Astrocyte of the spinal cord (primary cell): ENCODE measurements at places on chromosomes 2 and 18.

GRCh38 chr2:5077479-5078089, 614.6 kb upstream of the SOX11 start:
- peak; percentile 39 for DNase-seq

GRCh38 chr2:29589440-29590103, 331.8 kb downstream of the ALK start:
- DNase-seq, result no peak

GRCh38 chr2:64276417-64277095, 132.3 kb upstream of the PELI1 start:
- DNase-seq, result no peak

DNA sequence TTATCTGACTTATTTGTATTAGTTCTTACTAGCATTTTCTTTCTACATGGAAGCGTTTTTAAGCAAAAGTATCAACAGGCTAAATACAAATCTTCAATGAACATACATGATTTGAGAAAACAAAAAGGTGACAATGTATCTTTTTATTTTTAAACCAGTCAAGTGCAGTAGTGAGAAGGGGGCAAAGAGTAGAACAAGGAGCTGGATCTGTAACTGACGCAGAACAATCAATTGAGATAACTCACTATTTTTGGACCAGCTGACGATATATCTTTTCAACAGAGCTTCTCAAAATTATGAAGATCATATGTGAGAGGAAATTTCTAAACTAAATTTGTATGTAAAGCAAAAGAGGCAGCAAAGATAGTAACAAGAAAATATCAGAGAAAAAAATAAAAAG, 15.5 kb downstream of the NCKAP1 start:
- no peak for DNase-seq

DNA sequence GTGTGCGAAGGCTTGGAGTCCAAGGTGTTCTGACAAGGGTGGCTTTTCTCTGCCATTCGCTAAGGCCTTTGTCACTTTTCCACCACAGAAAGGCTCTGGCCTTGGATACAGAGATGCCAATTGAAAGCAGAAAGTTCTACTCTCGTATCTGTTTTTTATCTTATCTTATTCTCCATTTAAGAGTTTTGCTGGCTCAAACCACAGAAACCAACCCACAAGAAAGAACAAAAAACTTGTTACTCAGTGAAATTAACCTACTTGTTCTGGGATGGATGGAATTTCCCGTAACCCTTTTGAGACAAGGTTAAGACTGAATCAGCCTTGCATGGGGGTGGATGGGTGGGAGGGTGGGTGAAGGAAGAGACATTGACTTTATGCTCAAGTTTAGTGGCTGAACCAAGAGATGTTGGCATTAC, 221.7 kb downstream of the CDH20 start:
- peak; percentile 41 for DNase-seq

- no peak for DNase-seq
Measured at GRCh38 chr2:206328974-206329373, 54.5 kb downstream of the ZDBF2 start.

DNA sequence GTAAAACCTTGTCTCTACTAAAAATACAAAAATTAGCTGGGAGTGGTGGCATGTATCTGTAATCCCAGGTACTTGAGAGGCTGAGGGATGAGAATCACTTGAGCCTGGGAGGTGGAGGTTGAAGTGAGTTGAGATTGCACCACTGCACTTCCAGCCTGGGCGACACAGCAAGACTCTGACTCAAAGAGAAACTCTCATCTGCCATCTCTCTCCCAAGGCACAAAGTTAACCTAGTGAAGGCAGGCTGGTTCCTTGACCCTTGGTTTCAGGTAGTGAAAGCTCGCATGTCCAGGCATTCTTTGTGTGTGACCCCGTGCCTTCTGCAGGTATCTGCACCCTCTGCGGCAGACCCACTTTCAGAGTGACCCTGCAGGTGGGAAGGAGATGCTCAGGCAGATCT, 100.0 kb downstream of the WDSUB1 start:
- DNase-seq, result no peak

- peak; percentile 44 for DNase-seq
Measured at GRCh38 chr2:238945433-238946150, 97.7 kb downstream of the TWIST2 start.

- peak; percentile 67 for DNase-seq
Measured at GRCh38 chr2:110807522-110807921, 75.1 kb downstream of the ACOXL start.

DNA sequence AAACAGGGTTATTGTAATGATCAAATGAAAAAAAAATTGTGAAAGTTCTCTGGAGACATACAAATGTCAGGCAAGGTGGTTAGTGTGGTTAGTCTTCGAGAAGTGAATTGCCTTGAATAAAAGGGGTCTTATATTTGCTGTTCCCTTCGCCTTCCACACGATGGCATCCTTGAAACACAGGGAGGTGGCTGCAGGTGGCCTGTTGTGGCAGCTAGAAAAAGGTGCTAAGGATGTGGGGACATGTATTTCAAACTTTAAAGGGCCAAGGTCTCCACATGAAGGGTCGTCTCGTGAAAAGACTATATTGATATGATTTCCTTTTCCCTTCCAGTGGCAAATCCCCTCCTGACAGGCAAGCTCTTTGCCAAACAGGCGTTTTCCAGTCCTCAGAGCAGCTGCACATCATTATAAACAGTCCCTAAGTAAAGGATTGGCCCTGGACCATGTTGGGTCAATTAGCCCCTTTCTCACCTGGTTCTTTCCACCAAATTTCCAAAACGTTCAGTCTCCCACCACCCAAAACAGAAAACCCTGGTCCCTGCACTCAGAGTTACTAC, 68.5 kb downstream of the COPS8 start:
- peak; percentile 78 for DNase-seq

- DNase-seq, result no peak
Measured at GRCh38 chr2:107545851-107546250, 280.8 kb upstream of the RGPD4 start.

GRCh38 chr18:53458944-53459580, 765.4 kb downstream of the MBD2 start:
- peak; percentile 80 for DNase-seq

DNA sequence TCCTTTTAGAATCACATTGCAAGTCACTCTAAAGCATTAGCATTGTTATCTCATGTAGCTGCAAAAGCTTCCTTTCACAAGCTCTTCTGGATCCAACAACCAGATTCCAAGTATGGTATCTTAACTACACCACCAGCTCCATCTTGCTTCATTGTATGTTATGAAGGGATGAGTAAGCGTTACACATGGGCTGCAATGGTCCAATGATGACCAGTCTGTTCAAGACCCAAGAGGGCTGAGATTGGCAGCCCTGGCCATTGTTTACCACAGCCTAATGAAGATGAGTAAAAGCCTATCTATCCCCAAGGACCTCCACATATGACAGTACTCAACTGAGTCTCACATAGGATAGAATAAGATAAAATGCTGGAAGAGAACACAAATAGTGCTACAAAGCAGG, 6.3 kb downstream of the CFLAR start:
- DNase-seq, result no peak

DNA sequence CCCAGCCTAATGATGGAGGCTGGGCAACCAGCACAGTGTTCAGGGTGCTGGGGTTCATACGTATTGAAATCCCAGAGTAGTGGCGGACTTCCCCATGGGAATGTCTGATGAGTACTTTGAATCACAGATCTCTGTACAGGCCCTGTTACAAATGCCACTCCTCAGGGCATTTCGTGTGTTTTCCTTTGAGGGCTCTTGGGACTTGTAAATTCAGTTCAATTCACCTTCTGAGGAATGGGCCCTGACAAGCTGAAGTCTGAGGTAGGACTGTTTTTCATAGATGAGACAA, 288 bp upstream of the RDH14 start:
- no peak for DNase-seq

DNA sequence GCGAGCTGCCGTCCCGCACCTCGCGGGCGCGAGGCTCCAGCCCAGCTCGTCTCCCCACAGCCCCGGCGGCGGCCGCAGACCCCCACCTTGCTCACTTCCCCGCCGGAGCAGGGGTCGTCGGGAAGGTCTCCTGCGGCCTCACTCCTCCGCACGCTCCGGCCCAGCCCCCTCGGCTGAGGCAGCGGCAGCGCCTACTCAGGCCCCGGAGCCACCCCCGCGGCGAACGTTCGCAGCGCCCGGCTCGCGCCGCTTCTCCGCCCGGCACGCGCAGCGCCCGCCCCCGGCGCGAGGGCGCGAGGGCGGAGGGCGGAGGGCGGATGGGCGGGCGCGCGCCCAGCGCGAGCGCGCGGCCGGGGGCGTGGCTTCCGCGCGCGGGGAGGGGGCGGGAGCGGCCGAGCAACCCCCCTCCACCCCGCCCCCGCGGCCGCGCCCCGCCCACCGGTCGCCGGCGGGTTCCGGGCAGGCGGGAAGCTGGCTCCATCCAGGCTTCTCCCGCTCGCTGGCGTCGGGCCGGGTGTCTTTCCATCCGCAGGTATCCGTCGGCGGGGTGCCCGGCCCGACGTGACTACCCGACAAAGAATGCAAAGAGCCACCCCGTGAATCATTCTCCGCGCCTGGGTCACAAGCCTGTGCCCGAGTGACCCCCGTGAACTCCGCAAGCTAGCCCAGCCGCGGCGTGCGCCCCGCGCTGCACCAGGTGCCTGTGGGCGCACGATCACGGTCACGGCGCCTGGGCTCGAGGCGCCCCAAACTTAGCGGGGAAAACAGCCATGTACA, at the start of gene DTNB:
DTNB (minus strand) TSS at position 278 of the 777 bp plus-strand sequence. CDS start 20,917 bp downstream, outside the sequence.
- DNase-seq, result peak; percentile 48

DNA sequence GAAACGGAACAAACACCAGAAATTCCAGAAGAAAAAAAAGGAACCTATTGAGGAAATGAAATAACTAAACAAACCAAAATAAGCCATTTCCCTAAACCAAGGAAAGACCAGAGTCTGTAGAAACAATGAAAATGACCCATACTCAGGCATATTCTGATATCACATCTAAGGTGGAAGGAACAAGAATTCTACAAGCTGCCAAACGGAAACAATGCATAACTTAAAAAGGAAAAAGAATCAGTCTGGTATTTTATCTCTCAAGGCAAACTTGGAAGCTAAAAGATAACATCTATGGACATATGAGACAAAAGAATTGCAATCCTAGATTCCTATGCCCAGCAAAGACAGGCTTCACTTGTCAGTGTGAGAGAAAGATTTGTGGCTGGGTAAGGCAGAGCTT, 326.2 kb downstream of the PDE11A start:
- no peak for DNase-seq

DNA sequence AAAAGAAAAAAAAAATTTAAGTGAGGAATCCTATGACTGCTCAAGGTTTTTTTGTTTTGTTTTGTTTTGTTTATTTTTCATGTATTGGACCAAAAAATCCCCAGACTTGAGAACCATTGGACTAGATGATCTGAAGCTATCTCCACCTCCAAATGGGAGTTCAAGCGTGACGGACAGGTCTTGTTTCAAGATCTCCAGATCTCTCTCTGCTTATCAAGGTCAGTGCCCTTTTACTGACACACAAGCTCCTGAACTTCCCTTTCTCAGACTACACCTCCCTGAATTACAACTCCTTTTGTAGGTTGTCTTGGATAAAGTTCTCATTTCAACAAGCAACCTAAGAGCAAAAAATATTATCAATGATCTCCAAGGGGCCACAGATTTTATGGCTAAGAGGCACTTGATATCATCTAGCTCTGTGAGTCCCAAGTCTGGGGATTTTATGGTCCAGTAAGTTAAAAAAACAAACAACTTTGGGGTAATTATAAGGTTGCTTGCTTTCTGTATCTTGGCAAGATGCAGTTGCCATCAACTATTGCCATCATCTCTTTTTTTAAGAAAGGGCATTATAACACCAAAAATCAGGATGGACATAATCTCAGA, 396.0 kb upstream of the ATP5MC3 start:
- no peak for DNase-seq

DNA sequence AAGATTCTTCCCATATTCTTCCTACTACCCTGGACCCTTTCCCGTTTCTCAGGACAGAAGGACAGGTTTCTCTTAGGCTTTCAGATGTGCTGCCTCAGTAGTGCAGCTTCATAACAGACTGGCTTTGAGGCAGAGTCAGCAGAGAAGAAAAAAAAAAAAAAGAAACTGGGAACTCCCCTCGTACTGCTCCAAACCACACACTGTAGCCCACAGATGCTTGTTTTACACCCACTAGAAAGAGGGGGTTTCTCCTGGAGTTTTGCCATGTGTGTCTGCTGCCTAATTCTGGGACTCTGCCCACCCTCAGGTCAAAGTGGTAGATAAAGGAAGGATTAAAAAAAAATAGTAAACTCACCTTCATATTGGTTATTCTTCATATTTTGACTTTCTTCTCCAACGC, 95.9 kb downstream of the NCOA1 start:
- no peak for DNase-seq

DNA sequence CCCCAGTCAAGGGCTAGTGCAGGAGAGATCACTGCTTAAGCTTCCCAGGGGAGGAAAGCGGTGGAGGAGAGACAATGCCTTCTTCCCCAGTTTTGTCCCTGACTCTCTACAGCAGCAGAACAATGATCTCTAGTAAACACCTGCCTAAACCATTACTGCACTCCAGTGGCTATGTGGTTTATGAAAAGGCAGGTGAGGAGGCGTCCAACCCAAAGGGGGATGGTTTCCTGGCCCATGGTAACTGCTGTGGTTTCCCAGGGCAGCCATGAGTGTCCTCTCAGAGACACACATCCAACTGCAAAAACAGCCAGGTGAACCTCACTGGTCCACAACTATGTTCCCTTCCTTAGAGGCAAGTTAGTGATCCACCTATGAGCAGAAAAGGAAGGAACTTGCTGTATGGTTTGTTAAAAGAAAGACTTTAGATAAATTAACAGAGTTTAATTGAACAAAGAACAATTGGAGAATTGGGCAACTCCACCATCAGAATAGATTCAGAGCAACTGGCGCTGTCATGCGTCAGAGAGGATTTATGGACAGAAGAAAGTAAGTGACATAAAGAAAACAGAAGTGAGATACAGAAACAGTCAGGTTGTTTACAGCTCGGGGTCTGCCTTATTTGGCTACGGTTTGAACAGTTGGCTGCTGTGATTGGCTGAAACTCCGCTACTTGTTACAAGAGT, 4.8 kb upstream of the TTC39C start:
- no peak for DNase-seq
